ENCODE measurements at places on chromosomes 12 and 14.

- no peak for DNase-seq
These were observed 3.2 kb upstream of the KRT7 start for GRCh38 chr12:52229836-52230343.

- no peak for DNase-seq
These were observed 1.7 kb downstream of the OLR1 start for GRCh38 chr12:10170216-10170615.

GRCh38 chr14:34678306-34678705, 36.1 kb downstream of the CFL2 start:
- no peak for DNase-seq

- no peak for DNase-seq
These were observed 24.3 kb downstream of the UBR7 start for GRCh38 chr14:93231129-93231979.

- DNase-seq: no peak
These were observed 148.9 kb downstream of the SAMD4A start for GRCh38 chr14:54715811-54716210.

- DNase-seq: no peak
These were observed 37.2 kb downstream of the CRADD start for GRCh38 chr12:93714382-93714781.

- DNase-seq: no peak
These were observed 122.8 kb upstream of the PDE3A start for GRCh38 chr12:20245491-20245890.

- no peak for DNase-seq
These were observed 338.4 kb downstream of the RAD51B start for GRCh38 chr14:68157971-68158371.

- no peak for DNase-seq
These were observed 72.9 kb downstream of the PPP2R5C start for GRCh38 chr14:101834397-101834796.

Data from RCC 7860 (cell line).